ENCODE measurements at places on chromosomes 12 and 14.

DNA sequence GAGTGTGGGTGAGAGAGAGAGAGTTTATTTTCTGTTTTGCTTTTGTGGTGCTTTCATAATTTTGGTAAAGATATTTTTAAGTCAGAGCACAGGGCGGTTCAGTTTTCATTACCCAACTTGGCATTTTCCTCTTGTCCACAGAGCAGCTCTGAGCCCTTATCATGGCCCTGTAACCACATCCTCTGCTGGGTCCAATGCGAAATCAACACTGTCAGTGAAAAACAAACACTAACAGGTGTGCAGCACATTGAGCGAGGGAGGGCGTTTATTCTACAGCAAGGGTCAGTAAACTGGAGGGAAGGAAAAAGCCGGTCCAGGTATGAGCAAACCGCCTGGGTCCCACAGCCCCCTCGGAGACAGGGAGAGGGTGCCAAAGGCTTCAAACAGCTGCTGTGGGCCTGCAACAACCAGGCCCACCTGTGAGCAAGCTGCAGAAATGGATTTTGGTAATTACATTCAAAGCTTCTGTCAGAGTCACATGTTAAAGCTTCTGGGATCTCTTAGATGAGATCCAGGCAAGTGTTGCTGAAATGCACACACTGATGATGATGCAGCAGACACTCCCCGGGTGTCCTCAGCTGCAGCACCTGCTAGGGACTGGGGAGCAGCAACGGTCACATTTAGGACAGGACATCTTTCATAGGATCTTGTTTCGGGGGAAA is 132.7 kb upstream of the DYRK2 start:
- no peak for DNase-seq

DNA sequence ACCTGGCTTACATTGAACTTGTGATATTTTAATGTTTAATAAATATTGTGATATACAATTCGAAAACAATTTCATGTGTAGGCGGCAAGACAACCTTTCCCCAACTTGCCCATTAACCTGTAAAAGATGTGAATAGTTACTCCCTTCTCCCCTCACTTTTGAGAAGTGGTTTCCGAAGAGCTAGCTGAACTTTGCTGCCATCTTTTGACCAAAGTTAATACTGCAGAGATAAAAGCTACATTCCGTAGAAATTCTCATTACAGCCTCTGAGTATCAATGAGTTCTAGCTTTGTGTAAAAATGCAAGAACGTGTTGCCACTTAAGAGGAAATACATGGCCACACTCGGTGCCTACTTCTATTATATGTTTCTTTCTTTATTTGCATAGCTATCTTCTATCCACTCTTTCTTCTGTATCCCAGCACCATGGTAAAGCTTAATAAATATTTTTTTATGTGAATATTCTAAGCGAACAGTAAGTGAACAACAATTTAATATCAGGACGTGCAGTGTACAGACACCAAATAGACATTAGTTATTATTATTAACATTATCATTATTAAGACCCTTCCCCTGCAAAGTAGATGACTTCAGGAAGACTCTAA is 105.1 kb upstream of the TMEM260 start:
- DNase-seq = no peak

DNA sequence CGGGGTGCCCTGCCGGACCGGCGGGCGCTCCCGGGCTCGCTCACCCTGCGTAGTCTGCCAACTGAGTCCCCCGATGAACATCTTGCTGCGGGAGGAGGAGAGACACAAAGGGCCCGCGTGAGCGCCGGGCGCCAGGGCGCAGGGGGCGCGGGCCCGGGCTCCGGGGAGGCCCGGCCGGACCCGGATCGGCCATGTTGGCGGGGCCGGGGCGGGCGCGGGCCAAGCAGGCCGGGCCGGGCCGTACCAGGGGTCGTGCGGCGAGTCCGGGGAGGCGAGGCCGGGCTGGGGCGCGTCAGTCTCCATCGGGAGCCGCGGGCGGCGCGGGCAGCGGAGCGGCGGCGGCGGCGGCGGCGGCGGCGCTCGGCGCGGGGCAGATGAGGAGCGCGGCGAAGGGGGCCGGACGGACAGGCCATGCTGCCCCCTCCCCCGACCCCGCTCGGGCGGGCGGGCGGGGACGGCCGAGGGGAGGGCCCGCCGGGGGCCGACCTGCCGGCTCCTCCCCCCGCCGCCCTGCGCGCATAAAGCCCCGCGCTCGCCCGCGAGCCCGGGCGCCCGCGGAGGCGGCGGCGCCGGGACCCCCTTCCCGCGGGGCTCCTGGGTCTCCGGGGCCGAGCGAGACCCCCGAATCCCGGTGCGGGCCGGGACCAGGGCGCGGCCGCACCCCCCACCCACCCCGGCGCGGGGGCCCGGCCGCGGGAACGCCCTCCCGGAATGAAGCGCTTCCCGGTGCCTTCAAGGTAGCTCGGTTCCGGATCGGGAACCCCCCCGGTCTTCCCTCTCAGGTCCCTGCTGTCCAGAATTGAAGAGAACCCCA is at the start of gene MSI1:
Gene MSI1 (minus strand): TSS at position 376 of the 814 bp plus-strand sequence. CDS start 73 bp downstream, at position 303.
- no peak for DNase-seq

DNA sequence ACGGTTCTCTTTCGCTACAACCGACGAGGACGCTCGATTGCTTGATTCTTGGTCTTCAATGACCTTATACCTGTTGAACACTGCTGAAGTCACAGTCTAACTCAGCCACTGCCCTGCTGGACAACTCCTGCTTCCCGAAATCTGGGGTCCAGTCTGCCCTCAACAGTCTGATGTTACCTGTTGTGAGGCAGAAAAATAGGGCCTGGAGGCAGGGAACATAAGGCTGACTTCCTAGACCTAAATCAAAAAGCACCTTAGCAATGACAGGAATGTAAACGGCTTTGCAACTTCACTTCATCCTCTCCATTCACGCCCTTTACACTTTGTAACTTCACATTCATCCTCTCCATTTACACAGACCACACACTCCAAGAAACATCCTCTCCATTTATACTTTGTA is 597 bp upstream of the GLTP start:
- DNase-seq = no peak

- DNase-seq = no peak
Observed at GRCh38 chr14:63692310-63693020, 35.4 kb downstream of the SGPP1 start.

GRCh38 chr12:22625762-22626294 is 857 bp downstream of the ETNK1 start:
- no peak for DNase-seq

GRCh38 chr14:92759679-92760523 is 11.5 kb upstream of the LGMN start:
- DNase-seq = no peak

GRCh38 chr12:118033902-118034301 is 17.4 kb downstream of the RFC5 start:
- no peak for DNase-seq

GRCh38 chr12:40632933-40633332 is 59.3 kb upstream of the CNTN1 start:
- no peak for DNase-seq

- no peak for DNase-seq
Observed at GRCh38 chr12:60043236-60043635, 447.4 kb downstream of the SLC16A7 start.

- DNase-seq = no peak
Observed at GRCh38 chr14:39827901-39828655, 395.8 kb upstream of the FBXO33 start.

DNA sequence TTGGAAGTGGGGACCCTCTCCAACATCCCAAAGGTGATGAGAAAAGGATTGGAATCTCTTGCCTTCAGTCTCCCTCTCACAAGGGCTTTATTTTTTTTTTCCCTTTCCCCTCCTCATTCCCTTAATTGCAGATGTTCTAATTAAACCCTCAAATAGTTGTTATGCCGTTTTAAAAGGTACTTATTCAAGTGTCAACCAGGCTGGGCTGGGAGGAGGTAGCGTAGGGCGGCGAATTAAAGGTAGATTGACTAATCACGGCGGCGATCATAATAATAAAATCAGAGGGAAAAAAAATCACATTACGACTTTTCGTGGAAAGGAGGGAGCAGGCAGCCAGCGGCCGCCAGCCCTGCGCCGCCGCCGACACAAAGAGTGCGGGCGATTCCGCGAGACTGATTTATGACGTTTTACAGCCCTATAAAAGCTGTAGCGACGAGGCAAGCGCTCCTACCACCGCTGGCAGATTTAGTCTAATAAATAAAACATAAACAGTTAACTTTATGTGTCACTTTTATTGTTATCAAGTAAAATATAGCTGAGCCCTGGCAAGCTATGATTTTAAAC is 1.7 kb upstream of the HOXC4 start:
- DNase-seq = no peak

- no peak for DNase-seq
Observed at GRCh38 chr14:68575426-68575825, 217.4 kb downstream of the ZFP36L1 start.

GRCh38 chr14:74737753-74738325 is 24.9 kb downstream of the FCF1 start:
- DNase-seq = no peak

GRCh38 chr12:74910831-74911230 is 298.8 kb downstream of the KCNC2 start:
- no peak for DNase-seq

- DNase-seq = no peak
Observed at GRCh38 chr12:40769846-40770245, 77.6 kb downstream of the CNTN1 start.

DNA sequence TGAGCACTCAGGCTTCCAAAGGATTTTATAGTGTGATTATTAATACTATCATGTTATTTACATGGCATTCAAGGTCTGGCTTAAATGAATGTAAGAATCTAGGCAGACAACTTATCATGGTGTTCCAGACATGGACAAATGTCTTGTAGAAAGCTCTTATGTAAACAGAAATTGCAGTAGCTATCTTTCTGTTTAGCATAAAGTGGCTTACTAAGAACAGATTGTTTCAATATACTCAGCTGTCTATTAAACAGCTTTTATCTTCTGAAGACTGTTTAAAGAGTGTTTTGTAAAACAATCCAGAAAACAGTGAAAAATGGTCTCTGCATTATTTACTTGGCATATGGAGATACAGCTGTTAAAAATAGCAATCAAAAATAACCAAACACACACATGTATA is 1061.8 kb upstream of the SEL1L start:
- no peak for DNase-seq

GRCh38 chr14:62077676-62078261 is 315.5 kb downstream of the SNAPC1 start:
- no peak for DNase-seq

- DNase-seq = no peak
Observed at GRCh38 chr14:101780887-101781239, 19.4 kb downstream of the PPP2R5C start.

DNA sequence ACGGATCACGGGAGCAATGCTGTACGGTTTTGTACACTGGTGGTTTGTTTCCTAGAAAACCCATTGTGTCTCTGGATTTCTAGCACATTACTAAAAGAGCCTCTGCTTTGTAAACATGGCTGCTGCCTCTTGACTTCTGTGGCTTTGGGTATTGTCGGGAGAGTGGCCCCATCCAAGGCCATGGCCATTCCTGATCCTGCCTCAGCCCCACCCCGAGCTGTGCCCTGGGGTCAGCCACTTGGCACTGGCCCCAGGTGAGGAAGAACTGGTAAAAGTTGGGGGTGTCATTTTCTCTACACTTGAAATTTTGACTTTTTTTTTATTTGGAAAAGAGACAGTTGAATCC is 36.5 kb downstream of the SLC8B1 start:
- no peak for DNase-seq

DNA sequence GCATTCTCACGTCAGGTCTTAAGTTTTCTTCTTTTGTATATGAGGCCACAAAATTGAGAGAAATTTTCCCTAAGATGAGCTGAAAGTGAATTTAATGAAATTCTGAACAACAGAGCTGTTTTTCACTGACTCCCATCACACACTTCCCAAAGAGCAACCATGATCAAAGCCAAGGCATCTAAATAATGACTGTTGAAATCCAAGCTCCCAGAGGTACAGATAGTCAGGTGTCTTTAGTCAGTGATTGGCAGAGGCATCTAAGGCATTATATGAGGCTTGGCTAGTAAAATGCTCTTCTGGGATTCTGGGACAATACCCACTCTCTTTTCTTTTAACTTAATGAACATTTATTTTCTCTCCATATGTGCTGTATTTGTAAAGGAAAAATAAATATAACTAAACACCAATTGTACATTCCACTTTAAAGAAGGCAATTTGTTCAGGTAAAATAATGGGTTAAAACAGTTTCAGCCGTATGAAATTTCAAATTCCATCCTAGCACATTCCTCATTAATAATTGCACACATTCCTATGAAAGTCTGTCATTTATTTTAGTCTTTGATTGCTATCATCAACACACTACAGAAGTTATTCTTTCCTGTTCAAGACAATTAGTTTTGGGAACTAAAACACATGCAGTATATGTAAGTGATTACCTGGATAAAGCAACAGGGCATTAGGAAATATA is 871 bp upstream of the SSTR1 start:
- DNase-seq = no peak

- DNase-seq = no peak
Observed at GRCh38 chr14:73211251-73212040, 25.9 kb upstream of the PAPLN start.

- no peak for DNase-seq
Observed at GRCh38 chr12:67202011-67202677, 67.0 kb upstream of the CAND1 start.

DNA sequence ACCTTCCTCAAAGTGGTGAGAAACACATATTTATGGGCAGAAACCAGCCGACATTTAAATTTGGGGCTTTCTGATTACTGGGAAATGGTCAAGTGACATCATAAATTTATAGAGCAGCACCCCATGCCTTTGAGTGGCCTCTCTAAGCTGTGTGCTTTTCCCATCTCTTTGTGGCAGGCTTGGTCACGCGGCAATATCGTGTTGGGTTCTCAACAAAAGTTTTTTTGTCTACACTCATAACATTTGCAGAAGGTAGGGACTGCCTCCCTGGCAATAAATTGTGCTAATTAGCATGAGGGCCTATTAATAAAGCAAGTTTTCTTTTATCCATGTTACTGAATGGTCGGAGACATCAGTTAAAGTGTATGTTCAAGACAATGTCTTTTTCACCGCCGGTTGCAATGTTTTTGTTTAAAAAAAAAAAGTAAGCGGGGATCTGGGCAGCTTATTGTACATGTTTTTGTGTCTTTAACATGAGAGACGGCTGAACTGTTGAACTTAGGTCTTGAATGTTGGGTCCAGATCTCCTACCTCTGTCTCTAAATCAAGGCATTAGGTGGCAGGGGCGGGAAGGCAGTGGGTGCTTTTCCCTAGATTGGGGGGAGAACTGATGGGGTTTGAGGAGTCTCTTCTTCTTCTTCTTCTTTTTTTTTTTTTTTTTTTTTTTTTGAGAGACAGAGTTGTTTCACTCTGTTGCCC is 193.3 kb downstream of the PHETA1 start:
- DNase-seq = no peak

DNA sequence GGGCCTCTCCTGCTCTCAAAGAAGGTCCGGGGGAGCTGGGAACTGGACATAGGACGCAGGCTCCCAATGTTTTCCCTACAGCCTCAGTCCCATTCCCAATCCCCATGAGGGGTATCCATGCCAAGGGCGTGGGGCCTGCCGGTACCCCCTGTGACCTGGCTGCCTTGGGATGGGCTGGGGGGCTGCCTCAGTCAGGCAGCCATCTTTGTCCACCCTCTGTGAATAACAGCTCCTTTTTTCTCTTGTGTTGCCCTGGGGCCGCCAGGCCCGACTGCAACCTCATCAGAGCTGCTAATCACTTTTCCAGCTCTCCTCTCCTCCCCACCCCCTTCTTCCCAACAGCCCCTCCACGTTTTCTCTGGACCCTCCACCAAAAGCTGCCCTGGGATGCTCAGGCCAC is 11.2 kb downstream of the FIGNL2 start:
- DNase-seq = no peak
